ENCODE measurements at places on chromosomes 1 and 21.

DNA sequence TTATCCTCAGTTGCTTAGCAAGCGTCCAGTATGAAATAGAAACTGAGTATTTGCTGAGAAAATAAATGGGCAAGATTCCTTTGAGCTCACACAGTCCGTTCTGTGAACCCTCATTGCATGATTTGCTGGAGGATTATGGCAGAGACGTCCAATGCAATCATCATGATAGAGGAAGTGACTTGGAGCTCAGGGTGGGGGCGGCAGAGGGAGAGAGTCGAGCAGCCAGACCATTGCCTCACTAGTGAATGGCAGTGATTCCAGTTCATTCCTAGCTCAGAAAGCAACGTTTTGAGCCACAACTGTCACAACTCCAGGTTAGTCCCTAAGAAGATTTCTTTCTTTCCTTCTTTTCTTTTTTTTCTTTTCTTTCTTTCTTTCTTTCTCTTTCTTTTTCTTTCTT is 27.5 kb upstream of the COL9A2 start:
- DNase-seq: no peak

- no peak for DNase-seq
Observed at GRCh38 chr1:75330624-75331023, 196.4 kb downstream of the LHX8 start.

- no peak for DNase-seq
Observed at GRCh38 chr1:199791495-199791894, 236.0 kb upstream of the NR5A2 start.

DNA sequence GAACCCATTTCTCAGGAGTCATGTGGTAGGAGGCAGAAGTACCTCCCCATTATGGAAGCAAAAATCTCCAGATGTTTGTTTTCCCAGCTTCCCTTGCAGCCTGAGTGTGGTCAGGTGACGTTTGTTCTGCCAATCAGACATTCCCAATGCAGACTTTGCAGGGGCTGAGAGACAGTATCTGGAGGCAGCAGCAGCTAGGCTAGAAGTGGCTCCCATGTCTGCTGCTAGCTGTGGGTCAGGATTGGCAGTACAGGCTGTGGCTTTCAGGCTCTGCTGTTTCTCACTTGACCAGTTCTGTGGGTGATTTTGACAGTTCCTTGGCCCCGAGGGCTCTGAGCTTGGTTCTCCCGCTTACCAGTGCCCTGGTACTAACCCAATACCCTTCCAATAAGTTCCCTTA is 58.6 kb upstream of the NBPF3 start:
- no peak for DNase-seq

DNA sequence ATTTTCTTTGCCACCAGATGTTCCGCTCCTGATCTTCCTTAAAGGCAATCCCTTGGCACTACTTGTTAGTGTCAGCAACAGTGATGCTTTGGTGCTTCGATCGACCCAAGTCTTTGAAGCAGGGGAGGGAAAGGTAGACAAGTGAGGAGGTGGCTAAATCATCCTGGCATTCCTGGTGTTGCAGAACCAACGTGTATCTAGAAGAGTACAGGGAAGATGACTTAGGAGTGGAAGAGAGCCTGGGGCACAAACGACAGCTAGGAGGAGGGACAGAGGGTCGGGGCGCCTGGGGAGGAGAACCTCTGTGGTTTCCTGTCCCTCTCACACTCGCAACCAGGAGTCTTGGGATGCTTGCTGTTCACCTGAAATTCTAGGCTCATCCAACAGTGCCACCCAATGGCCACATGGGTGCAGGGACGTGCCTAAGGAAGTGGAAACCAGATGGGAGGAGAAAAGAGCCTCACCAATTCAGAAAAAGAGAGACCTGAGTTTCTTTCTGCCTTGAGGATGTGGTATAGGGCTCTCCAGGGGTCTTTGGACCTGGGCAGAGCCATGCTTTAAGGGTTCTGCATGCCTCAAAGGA is 9.5 kb upstream of the KCNA2 start:
- DNase-seq: no peak

DNA sequence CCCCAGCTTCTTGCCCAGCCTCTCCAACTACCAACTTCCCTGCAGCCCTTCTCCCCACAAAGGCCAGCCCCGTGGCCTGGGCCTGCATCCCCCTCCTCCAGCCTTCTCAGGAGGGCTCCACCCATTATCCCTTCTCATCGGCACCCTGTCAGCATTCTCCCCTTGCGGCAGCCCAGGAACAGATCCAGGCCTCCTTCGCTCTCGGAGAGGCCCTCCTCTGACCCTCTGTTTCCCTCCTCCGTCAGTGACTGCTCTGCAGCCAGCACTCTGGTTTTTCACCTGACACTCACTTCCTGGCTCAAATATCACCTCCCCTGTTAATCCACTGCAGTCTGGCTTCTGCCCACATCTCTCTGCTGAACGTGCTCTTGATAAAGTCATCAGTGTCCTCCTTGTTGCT is 17.5 kb downstream of the ADGRB2 start:
- DNase-seq: no peak

DNA sequence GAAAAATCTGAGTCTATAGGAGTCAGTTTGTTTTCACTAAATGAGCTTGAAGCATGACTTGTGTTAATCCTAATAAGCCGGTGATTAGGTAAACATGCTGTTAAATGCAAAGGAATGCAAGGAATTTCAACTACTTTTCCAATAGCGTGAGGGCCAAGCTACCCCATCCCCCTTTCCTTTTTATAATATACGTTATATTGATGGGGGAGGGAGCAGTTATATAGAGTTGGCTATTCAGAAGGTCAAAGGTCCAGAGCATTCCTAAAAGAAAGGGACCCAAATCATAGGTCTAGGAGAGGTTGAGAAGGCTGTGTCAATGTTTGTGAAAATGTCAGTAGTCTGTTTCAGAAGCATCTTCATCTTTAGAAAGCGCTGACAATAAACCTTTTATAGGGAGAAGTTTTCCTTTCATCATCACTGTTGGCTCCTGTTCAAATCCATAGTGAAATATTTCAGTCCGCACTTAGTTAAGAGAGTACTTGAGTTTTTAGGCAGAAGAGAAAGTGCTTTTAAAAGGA is 3.8 kb downstream of the CCN1 start:
- no peak for DNase-seq

- DNase-seq: no peak
Observed at GRCh38 chr1:156253634-156254033, 5.8 kb upstream of the PAQR6 start.

GRCh38 chr1:34190692-34191091 is 14.0 kb downstream of the C1orf94 start:
- no peak for DNase-seq

- DNase-seq: no peak
Observed at GRCh38 chr1:161037661-161038522, 872 bp downstream of the TSTD1 start.

- no peak for DNase-seq
Observed at GRCh38 chr1:188689542-188689941, 1788.1 kb downstream of the BRINP3 start.

DNA sequence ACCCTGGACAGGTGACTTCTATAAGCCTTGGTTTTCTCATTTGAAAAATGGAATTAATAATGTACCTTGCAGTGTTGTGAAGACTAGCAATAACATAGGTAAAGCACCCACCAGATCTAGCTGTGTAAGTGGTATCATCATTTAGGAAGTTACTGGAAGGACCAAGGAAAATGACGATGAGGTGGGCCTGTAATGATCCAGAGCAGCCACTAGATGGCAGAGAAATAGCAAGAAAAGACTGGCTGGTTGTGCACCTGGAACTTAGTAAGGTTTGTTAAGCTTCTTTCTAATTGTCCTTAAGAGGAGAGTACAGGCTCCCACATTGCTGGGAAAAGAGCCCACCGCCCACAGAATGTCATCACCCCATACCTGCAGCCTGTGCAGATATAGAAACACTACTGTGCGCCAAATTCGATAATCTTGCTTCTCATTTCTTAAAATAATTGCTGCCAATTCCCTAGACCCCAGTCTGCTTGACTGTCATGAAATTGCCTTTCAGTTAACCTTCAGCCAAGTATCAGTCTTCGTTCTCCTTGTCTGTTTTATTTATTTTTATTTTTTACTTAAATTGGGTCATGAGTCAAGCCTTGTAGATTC is 37.2 kb downstream of the WNT4 start:
- no peak for DNase-seq

DNA sequence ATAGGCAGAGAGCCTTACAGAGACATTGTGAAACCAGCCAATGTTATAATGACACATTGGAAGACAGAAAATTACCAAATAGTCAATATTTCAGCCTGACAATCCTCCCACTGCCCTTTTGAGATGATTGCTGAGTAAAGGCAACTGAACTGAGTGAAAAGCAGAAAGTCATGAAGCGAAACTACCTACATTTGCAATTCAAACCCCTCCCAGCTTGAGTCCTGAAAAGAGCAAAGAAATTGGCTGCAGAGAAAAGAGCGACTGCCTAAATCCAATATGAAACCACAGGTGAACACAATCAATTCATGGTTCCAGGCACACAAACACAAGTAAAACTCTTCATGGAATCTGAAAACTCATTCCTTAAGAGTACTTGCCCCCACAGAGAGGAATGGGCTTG is 143.4 kb upstream of the CHRM3 start:
- no peak for DNase-seq

DNA sequence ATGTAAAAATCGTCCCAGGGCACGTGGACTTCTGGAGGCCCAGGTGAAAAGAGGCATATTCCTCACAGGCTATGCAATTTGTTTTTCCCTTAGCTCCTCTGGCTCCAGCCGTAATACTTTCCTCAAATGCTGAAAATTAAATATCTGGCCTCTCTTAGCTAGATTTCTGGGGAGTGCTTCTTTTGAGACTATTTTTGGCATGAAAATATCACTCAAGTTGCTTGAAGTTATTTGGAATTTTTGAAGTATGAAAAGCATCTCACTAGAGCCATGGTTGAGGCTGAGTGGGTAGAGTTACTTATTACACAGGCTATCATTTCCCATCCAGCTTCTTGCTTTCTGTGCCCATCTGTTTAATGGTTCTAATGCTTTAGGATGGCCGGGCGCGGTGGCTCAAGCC is 59.7 kb downstream of the MYOM3 start:
- DNase-seq: no peak

GRCh38 chr1:150887018-150887417 is at the start of gene CTXND2:
TSS of gene CTXND2 (plus strand) at chr1:150887136. CDS start at chr1:150912315, 25,179 bp downstream.
- DNase-seq: no peak

GRCh38 chr1:27992276-27992675 is 32.5 kb downstream of the XKR8 start:
- DNase-seq: peak; percentile 7

- DNase-seq: no peak
Observed at GRCh38 chr1:39852214-39852791, 31.0 kb downstream of the TRIT1 start.

DNA sequence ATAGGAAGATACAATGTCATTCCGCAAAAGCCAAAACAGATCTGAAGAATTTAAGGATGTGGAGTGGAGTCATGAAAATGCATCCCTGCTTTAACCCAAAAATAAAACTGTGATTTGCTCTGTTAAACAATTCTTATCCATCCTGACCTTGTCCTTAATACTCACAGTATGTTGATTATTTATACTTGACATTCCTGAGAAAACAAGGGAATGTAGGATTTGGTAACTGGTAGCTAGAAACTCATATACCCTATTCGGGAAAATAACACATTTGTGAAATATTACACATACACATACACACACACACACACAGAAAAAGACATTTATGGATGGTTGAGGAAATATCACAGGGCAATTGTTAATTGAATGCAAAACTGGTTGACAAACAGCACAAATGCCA is 80.2 kb downstream of the FMN2 start:
- no peak for DNase-seq

GRCh38 chr1:87684713-87685205 is 356.1 kb downstream of the LMO4 start:
- DNase-seq: no peak

DNA sequence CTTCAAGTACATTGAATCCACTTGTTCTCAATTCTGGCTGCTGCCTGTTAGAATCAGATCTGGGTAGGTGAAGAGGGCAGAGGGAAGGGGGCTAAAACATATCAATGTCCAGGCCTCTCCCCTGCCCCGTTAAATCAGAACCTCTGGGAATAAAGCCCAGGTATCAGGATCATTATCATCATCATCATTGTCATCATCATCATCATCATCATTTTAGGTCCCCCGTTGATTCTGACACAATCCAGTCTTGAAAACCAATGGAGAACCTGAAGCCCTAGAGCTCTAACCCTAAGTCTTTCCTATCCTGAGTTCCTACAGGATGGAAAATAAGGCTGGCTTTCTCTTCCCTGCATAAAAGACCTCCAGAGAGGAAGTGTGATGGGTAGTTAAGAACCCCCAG is 93.1 kb downstream of the TAS1R2 start:
- no peak for DNase-seq

DNA sequence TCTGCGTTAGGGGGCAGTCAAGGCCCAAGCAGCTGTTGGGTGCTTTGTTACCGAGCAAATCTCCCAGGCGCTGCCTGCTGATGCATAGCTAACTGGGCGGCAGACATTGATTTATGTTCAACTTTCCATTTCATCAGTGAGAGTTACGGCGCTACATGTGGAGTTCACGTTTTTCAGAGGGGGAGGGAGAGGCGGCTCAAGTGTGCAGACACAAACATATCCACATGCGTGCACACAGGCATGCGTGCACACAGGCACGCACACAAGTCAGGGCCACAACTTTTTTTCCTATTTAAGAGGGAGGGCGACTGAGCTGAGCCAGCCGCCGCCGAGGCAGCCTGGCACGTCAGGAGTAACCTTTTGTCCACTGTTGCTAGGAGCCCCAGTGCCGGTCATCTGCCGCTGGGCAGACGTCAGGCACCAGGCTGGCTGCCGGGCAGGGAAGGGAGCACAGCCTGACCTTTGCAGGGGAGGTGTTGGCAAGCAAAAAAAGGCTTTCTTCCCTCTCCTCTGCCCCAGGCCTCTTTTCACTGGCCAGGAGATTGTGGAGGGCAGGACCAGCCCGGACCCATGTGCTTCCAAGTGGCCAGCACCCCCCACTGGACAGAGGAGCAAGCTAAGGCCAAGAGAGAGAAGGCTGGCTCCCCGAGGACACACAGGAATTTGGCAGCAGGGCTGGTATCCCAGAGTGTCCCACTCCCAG is 73.3 kb downstream of the MRPL37 start:
- DNase-seq: no peak

- no peak for DNase-seq
Observed at GRCh38 chr1:119815361-119815760, 4.1 kb upstream of the REG4 start.

- DNase-seq: no peak
Observed at GRCh38 chr1:242212401-242212800, 213.5 kb upstream of the MAP1LC3C start.

GRCh38 chr1:232428786-232429530 is 201.0 kb downstream of the SIPA1L2 start:
- no peak for DNase-seq

GRCh38 chr1:245288796-245289195 is 134.0 kb downstream of the KIF26B start:
- no peak for DNase-seq

- no peak for DNase-seq
Observed at GRCh38 chr21:16072737-16073136, 343.0 kb downstream of the USP25 start.

All from stimulated activated CD4-positive, alpha-beta T cell treated with anti-CD3 and anti-CD28 coated beads, Interleukin-1b, Interleukin-23, amount 100 ng/mL, for 1 hour (primary cell).